ENCODE measurements at places on chromosomes 3 and 15. TPM values are rescaled to one million over a fixed set of nuclear protein-coding genes. Genes with fewer than 3 reads are reported as not detected.

The IGDCC3 gene
- 0.18 TPM for total RNA-seq

The SAMD7 gene
- total RNA-seq, result not detected

The SPATA12 gene
- total RNA-seq, result 0.10 TPM

The ISY1 gene
- 45.7 TPM for total RNA-seq

The CSNK1G1 gene
- total RNA-seq, result 22.8 TPM

The GRM2 gene
- total RNA-seq, result 0.21 TPM

The SEMA3G gene
- total RNA-seq, result 1.6 TPM

The DNAH1 gene
- 2.4 TPM for total RNA-seq

The TGM4 gene
- total RNA-seq, result 0.46 TPM

All from Panc1 (cell line).